ENCODE measurements at places on chromosomes 3 and 15.

DNA sequence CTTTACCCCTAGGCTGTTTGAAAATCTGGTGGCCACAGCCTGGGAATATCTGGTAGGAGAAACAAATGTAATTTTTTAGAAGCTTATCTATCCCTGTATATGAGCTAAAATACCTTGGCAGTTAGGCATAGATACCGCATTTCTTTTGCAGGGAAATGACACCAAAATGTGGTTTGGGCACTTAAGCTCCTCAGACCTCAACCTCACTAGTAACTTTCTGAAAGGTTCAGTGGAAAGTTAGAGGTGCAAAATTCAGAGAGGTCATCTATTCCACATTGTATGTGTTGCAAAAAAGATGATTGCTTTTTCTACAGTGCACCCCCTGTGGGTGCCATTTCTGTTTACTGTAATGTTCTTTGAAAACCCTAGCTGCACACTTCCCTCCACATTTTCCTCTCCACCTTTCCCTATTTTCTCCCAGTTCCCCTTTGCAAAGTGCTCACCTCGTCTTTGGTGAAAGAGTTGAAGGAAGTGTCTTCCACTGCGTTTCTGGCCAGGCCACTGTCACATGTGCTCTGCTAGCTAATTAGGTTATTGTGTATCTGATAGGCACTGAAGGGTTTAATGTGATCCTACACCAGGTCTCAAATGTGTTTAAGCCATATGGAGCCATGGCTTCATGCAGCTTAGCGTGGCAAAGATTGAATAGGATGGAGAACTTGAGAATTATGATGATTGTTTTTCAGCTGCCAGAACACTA, 1.3 kb downstream of the SACM1L start:
- DNase-seq = no peak

- no peak for DNase-seq
These were observed 106.0 kb downstream of the PGPEP1L start for GRCh38 chr15:98901434-98902072.

DNA sequence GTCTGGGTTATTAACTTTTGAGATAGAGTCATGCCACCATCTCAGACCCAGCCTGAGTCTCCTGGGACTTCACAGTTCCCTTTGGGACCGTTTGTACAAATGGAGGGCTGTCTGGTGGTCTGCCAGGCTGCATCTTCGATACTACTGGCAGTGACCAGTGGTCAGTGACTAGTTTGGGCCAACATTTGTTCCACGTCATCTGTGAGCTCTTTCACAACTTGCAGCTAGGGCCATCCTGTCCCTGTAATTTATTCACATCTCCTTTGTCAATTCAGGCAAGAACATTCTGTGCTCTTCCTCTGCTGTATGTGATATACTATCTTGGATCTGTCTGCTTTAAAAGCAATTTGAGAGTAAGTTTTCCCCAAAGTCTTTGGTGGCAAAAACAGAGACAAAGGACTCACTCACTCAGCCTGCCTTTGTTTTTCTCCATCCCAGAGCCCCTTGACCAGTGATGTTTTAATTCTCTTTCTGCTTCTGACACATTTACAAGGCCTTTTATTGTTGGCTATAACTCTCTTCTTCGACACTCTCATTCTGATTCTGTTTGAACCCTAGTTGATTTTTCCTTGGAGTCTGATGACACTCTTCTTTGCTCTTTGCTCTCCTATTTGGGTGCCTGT, 353.4 kb downstream of the EPHB1 start:
- no peak for DNase-seq

- no peak for DNase-seq
These were observed 155.9 kb upstream of the TLE3 start for GRCh38 chr15:70253461-70254156.

DNA sequence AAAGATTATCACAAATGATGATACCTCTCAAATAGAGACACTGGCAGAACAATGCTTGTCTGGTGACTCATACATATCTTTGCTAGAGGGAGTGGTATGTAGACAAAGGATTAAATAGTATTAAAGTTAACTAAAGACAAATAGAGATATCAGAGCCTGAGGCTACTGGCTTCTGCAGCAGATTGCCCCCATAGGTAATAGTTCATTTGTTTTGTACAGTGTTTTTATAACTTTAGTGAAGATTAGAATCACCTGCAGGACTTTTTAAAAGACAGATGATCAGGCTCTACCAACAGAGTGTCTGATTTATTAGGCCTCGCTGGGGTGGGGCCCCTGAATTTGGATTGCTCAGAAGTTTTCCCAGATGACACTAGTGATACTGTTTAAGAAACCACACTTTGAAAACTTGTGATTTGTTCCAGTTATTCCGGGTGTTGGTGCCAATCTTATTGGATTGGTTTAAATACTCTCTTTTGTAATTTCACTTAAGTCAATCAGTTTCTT, 96.4 kb downstream of the NAALADL2 start:
- DNase-seq = no peak

GRCh38 chr3:139251529-139251928, 92.3 kb upstream of the MRPS22 start:
- no peak for DNase-seq

Data from activated CD4-positive, alpha-beta T cell treated with anti-CD3 and anti-CD28 coated beads, Interleukin-2, amount 50 U/mL, for 24 hours (primary cell).